Suppressor macrophage treated with lipopolysaccharide for 4 hours (primary cell): ENCODE measurements at places on chromosomes 12 and 14.
A peak's percentile ranks its signal among the peaks of the same experiment; 100 is the strongest.

DNA sequence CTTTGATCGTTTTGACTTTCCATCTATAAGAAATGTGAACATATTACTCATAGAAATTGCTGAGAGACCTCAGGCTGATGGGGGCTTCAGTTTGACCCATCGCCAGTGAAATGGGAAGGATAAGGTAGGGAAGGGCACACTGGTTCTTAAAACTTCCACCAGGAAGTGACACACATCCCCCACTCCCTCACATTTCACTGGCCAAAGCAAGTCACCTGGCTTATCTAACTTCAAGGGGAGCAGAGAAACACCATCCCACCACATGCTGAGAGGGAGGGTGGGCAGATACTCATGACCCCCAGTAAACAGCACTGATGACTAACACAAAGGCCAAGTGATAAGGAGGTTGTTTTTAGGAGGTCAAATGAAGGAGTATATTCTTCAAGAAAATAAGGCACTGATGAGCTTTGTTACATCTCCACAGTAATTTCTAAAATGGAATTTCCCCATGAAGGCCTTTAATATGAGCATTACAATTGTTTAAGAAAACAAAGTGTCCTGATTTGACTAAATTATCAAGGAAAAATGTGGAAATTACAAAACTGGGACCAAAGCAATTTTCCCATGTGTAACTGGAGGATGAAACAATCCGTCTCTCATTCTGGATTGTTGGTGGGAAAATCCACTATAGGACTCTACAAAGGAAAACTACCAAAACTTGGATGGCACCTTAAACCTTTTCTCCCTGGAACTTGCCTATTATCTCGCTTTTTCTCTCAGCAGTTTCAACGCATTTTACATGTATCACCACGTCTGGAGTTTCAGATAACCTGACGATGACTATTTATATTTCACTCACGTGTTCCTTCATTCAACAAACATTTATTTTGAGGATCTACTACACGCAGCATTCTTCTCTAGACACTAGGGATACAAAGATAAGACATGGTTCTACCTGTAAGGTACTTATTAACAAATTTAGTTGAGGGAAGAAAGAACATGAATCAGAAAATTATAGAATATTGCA is 91.8 kb upstream of the EEA1 start:
- DNase-seq, result no peak

GRCh38 chr12:115871714-115872113 is 405.8 kb downstream of the MED13L start:
- peak; percentile 25 for DNase-seq

DNA sequence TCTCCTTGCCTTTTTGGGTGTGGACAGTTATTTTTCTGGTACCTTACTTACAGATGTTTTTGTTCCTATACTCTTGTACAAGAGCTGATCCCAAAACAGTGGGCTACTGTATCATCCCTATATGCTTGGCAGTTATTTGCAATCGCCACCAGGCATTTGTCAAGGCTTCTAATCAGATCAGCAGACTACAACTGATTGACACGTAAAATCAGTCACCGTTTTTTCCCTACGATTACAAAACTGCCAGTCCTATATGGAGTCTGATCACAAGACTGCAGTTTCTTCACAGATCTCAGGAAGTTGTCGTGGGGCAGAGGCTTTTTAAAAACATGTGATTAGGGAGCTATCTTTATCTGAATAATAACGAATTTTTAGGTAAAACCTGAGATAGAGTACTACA is 1.3 kb downstream of the LYSET start:
- DNase-seq, result peak; percentile 91

GRCh38 chr14:89022274-89022673 is 197.8 kb downstream of the TTC8 start:
- DNase-seq, result no peak

GRCh38 chr12:30862486-30862885 is 64.1 kb upstream of the TSPAN11 start:
- no peak for DNase-seq

- DNase-seq, result no peak
These were observed 15.4 kb upstream of the GTF2A1 start for GRCh38 chr14:81236138-81236537.

DNA sequence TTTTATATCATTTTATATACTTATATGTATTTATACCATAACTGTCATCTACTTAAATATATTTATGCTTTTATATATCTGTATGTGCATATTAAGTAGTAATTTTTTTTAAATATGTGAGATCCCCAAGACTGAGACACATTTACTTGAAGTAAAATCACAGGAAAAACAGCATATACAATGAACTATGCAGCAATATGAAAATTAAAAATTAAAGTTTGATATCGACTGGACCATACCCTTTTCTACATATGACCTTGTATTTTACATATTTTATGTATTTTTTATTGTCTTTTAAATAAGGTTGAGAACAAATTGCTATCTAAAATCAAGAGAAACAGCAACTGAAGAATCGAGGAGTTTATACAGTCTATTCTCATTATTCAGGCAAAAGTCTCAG is 50.0 kb downstream of the TSPAN19 start:
- DNase-seq, result no peak
